ENCODE measurements at places on chromosomes 7 and 10.
A peak's percentile ranks its signal among the peaks of the same experiment; 100 is the strongest.

GRCh38 chr10:119221666-119222065, 14.3 kb downstream of the GRK5 start:
- DNase-seq, result no peak

DNA sequence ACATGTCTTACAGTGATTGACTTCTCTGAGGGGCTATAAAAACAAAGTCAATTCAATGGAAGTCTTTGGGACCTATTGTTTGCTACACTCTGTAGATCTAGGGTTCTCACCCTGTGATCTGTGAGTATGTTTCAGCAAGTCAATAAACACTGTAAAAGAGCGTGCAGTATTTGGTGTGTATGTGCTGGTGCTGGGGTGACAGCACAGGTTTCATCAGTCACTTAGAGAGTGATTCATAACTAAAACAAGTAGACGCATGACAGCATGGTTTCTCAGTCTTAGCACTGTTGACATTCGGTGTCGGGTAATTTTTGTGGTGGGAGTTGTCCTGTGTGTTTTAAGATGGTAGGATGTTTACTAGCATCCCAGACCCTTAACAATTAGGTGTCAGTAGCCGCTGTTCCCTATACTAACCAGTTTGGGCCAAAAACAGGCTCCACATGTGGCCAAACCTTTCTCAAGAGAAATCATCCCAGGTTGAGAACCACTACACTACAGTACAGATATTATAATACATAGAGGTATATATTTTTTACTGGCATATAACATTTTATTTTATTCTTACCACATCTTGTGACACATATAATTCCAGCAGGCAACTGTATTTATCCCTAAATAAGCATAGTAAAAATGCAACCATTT, 411.8 kb downstream of the ARL4A start:
- DNase-seq, result no peak

GRCh38 chr7:11261470-11261869, 287.8 kb downstream of the PHF14 start:
- DNase-seq, result peak; percentile 95

GRCh38 chr7:80647436-80647835, 9.0 kb downstream of the CD36 start:
- no peak for DNase-seq

Data from NCI-H2029 (cell line).